Astrocyte (in vitro differentiated cells and primary cell): ENCODE measurements at places on chromosomes 3 and 15.

- H3K4me3 ChIP-seq: no peak overlapping the region
- H3K27ac ChIP-seq: no peak overlapping the region
- H3K36me3 ChIP-seq: no peaks in the 10 kb centered on the region
- DNase-seq: no peak
These were observed 241.6 kb upstream of the ZPLD1 start for GRCh38 chr3:102193255-102193654.

- DNase-seq: no peak
- H3K36me3 ChIP-seq: no peaks in the 10 kb centered on the region
- no peak overlapping the region for H3K4me3 ChIP-seq
- H3K4me1 ChIP-seq: no peaks in the 10 kb centered on the region
- no peaks in the 10 kb centered on the region for H3K27me3 ChIP-seq
These were observed 403.8 kb upstream of the ADAMTS9 start for GRCh38 chr3:65091565-65091964.

DNA sequence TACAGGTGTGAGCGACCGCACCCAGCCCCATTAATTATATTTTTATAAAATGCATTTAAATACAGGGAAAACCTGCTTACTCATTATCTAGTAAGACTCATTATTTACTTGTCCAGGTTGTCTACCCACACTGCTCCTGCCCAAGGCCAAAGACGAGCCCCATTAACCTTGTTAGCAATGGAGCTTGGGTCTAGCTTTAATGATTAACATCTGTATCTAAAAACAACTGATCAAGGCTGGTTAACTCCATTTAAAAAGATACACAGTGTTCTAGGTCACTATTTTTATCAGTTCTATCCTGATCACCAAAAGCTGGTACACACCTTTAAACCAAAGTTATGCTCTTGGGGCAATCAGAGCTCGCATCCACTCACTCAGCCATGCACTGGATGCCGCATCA is 10.4 kb upstream of the NCKIPSD start:
- H3K36me3 ChIP-seq: peaks cover 33% of the 10 kb centered on the region
- no peak for DNase-seq
- H3K27ac ChIP-seq: peak overlapping the region; percentile 14

GRCh38 chr3:2512881-2513280 is 414.2 kb downstream of the CNTN4 start:
- no peaks in the 10 kb centered on the region for H3K36me3 ChIP-seq
- H3K27ac ChIP-seq: no peak overlapping the region
- H3K4me1 ChIP-seq: no peaks in the 10 kb centered on the region

GRCh38 chr3:115595611-115596275 is 27.6 kb upstream of the GAP43 start:
- no peaks in the 10 kb centered on the region for H3K27me3 ChIP-seq
- no peaks in the 10 kb centered on the region for H3K36me3 ChIP-seq
- H3K4me3 ChIP-seq: no peak overlapping the region
- H3K4me1 ChIP-seq: no peaks in the 10 kb centered on the region

- H3K4me1 ChIP-seq: peaks cover 18% of the 10 kb centered on the region
- no peak overlapping the region for H3K27ac ChIP-seq
- no peak overlapping the region for H3K4me3 ChIP-seq
- H3K27me3 ChIP-seq: no peaks in the 10 kb centered on the region
These were observed 3.4 kb downstream of the CLDND1 start for GRCh38 chr3:98519351-98519750.
